ENCODE measurements at places on chromosomes 1 and 21.

DNA sequence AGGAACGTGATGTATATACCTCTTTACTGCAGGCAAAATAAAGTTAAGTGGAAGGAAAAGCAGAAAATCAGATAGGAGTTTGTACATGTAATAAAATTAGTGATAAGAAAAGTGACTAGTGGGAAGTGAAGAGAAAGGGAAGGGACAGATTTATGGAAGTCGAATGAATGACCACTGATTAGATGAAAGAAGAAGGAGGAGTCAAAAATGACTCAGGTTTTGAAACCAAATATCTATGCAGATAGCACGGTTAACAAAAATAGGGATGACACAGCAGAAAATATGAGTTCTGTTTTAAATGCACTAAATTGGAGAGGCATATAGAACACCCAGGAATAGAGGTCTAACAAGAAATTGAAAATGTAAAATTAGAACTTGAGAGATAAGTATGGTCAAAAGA is 128.0 kb downstream of the HMCN1 start:
- no peak for DNase-seq

GRCh38 chr21:44765231-44766013 is 36.2 kb downstream of the UBE2G2 start:
- no peak for DNase-seq

GRCh38 chr1:38115682-38116202 is 69.1 kb upstream of the POU3F1 start:
- DNase-seq = no peak

DNA sequence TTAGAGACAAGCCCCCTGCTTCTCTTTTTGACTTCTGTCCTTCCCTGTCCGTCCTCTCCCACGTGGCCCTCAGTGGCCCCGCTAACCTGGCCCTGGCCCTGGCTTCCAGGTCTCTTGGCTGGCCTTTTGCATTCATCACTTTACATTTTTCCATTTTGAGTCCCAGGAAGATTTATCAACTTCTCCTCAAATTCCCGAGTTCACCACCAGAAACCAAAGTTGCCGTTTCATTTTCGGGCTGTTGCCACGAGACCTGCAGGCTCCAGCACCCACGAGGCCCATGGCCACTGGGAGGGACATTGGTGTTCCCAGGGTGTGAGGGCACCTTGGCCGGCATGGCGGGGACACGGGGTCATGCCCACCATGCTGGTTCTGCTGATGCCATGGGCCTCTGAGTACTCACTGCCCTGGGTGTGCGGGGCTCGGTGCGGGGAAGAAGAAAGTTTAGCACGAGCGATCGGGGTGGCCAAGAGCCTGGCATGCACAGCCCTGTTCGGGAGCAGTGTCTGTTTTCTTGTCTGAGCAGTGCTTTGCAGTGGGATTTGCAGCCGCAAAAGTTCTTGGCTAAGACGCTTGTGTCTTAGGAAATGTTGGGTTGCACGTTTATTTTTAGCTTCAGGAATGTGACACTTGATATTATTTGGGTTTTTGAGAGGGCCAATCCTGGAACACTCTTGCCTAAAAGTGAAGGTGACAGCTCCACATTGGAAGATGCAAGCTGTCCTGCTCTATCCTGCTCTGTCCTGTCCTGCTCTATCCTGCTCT is 40.4 kb upstream of the ADARB1 start:
- DNase-seq = peak; percentile 61

GRCh38 chr1:78645723-78646122 is 3.9 kb upstream of the IFI44 start:
- no peak for DNase-seq

DNA sequence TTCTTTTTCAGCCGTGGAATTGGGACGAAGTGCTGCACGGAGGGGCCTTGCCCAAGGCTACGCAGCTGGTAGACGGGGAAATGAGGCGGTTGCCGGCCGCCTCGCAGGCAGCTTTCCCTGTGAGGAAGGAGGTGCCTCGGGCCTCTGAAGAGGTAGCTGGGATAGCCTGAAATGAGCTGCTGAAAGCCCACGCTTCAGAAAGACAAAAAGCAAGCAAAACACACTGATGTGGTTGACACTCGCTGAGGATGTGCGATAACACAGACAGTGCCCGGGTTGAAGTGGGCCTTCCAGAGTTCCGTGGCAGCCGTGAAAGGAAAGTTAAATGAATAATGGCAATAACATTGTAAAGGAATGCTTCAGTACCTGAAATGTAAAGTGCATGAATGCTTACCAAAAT is 47.2 kb downstream of the S1PR1 start:
- no peak for DNase-seq

DNA sequence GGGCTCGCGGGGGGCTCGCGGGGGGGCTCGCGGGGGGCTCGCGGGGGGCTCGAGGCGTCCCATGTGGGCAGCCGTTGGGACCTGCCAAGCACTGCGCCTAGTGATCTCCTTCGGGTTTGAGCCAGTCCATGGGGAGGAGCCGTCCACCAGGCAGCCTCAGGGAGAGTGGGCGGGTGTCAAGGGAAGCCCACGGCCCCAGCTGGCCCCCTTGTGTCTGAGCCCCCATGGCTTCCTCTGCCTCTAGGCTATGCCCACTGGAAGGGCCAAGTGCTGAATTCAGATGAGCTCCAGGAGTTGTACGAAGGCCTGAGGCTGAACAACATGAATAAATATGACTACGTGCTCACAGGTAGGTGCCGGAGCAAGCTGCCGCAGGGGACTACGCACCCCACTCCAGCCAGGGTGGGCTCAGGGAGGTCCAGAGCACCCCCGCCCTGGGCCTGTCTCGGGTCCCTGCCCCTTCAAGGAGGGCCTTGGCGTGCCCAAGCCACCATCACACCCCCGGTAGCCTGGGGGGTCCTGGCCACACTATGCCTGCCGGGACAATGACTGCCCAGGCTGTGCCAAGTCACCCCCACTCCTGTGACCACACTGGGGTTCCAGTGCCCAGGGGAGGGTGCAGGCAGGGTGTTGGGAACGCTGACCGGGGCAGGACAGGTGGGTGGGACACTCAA is 22.6 kb downstream of the PDXK start:
- no peak for DNase-seq

- no peak for DNase-seq
Measured at GRCh38 chr1:67227196-67227595, 60.9 kb downstream of the IL23R start.
